8988T (cell line): ENCODE measurements at places on chromosomes 7 and 10.

GRCh38 chr10:70799124-70799523 is 13.9 kb upstream of the TBATA start:
- no peak for DNase-seq

DNA sequence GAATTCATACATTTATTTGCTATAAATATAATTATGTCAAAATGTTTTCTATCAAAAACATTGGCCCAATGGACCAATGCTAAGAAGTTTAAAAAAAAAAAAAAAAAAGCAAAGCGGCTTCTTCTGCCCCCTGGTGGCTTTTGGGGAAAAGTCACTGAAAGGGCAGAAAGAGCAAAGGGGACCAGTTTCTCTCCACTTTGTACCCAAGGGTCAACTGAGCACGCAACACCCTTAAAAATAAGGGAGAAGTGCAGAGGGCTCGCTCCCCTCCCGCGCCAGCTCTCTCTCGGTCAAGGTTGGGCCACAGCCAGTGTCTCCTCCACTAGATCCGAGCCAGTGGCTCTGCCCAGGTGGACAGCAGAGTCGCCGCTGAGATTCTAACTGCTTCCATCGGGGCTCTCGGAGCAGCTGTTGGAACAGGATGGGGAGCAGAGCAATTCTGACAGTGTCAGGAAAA is 136.4 kb upstream of the FGFR2 start:
- no peak for DNase-seq

- no peak for DNase-seq
Observed at GRCh38 chr10:111128331-111129180, 51.7 kb downstream of the ADRA2A start.

GRCh38 chr7:126689037-126689436 is 563.7 kb downstream of the GRM8 start:
- no peak for DNase-seq

DNA sequence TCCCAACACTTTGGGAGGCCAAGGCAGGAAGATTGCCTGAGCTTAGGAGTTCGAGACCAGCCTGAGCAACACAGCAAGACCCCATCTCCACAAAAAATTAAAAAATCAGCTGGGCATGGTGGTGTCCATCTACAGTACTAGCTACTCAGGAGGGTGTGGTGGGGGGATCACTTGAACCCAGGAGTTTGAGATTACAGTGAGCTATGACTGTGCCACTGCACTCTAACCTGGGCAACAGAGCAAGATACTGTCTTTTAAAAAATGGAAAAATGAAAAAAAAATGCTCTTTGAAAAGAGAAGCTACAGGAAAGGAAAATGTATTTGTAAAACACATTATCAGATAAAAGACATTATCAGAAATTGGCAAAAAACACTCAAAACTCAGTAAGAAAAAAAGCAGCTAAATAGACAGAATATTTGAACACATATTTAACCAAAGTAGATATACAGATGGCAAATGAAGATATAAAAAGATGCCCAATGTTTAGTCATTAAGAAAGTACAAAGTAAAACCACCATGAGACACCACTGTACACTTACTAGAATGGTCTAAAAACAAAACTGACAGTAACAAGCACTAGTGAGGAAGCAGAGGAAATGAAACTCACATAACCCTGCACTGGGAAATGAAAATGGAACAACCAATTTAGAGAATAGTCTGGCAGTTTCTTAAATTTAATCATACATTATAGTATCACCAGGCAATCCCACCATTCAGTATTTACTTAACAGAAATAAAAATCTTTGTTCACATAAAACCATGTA is 40.5 kb downstream of the NRBF2 start:
- DNase-seq = no peak

GRCh38 chr7:94050046-94050445 is 45.9 kb upstream of the BET1 start:
- DNase-seq = no peak

- no peak for DNase-seq
Observed at GRCh38 chr10:123847686-123848432, 43.7 kb downstream of the CPXM2 start.

DNA sequence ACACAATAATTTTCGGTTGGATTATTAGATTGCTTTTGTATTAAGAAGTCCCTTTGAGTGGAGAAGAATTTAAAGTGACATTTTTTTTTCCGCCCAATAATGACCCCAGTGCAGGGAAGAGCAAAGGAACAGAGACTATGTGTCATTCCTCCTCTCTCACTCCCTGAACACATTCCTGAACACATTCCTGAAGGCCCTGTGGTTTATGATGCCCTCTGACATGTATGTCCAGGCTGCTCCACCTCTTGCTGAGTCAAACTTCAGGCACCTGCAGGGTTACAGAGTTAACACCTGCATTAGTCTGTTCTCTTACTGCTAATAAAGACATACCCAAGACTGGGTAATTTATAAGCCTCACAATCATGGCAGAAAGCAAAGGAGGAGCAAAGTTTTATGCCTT is 704.0 kb upstream of the LRRN3 start:
- peak; percentile 10 for DNase-seq

GRCh38 chr10:1183701-1184100 is 127.5 kb downstream of the WDR37 start:
- no peak for DNase-seq
